ENCODE measurements at places on chromosomes 11 and 22.

- no peak for DNase-seq
Observed at GRCh38 chr11:2398664-2399355, 1.7 kb upstream of the TSSC4 start.

DNA sequence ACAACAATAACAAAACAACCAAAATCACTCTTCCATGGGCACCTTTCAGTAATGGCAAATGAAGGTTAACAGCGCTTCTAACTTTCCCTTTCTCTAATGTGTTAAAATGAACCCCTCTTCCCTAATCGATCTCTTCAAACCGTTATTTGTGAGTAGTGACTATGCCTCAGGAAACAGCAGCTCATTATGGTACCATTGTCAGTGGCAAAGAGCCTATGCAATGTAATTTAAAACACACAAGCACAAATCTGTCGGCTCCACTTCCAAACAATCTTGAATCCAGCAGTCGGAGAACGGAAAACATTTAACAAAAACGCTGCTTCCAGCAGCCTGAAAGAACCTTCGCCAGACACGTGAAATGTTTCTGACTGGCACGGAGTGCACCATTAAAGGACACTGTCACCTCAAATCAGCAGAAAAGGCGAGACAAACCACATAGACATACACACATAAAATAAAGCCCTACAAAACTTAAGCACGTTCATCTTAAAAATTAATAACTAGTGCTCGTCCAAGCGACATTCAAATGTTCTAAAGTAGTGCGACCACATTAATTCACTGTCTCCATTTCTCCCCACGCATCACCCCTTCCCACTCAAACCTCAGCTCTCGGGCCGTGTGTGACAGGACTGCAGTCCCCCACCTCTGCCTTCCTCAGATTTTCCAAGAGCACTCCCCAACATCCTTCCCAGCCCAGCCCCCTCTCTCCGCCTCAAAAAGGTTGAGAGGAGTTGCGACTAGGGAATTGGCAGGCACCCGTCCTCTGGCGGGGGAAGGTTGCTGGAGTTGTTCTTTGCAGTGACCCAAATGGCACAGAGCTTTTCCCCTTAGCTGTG, 748 bp downstream of the RAB30 start:
- peak; percentile 46 for DNase-seq

DNA sequence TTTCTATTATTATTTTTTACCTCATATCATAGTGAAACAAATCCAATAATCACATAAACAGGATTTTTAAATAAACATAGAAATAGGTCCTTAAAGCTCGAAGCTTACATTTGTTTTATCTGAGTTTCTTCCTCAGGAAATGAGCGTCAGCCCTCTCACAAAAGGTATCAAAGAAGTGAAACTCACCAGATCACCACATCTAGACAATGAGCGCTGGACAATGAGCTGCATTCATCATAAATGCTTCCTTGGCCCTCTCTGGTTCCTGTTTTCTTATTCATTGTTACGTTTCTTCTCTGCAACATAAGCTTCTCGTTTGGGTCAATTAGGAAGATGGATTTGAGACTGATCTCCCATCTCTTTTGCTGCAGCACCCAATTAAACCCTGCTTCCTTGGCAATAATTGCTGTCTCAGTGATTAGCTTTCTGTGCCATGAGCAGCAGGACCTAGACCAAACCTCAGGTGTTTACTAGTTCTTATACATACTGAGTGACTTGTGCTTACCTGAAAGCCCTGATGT, 649.9 kb upstream of the LUZP2 start:
- no peak for DNase-seq

DNA sequence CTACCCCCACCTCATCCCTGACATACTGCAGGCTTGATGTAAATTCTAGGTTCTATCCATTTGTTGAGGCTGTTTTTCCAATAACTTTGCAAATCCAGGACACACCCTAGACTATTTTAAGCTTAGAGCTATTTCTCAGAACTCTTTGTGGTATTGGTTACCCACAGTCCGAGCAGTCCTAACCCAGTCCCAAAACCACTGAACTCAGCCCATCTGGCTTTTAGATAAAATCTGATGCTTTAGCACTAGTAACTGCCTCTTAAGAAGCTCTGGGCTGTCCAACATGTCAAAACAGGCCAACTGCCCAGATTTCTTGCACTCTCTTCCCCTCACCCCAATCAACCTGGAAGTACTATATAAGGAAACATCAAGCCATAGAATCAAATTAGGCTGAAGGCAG, 344.4 kb upstream of the CADM1 start:
- DNase-seq = no peak

GRCh38 chr11:26335903-26336302, 4.0 kb downstream of the ANO3 start:
- no peak for DNase-seq

GRCh38 chr22:41687901-41688364, 734 bp downstream of the SNU13 start:
- DNase-seq = no peak

DNA sequence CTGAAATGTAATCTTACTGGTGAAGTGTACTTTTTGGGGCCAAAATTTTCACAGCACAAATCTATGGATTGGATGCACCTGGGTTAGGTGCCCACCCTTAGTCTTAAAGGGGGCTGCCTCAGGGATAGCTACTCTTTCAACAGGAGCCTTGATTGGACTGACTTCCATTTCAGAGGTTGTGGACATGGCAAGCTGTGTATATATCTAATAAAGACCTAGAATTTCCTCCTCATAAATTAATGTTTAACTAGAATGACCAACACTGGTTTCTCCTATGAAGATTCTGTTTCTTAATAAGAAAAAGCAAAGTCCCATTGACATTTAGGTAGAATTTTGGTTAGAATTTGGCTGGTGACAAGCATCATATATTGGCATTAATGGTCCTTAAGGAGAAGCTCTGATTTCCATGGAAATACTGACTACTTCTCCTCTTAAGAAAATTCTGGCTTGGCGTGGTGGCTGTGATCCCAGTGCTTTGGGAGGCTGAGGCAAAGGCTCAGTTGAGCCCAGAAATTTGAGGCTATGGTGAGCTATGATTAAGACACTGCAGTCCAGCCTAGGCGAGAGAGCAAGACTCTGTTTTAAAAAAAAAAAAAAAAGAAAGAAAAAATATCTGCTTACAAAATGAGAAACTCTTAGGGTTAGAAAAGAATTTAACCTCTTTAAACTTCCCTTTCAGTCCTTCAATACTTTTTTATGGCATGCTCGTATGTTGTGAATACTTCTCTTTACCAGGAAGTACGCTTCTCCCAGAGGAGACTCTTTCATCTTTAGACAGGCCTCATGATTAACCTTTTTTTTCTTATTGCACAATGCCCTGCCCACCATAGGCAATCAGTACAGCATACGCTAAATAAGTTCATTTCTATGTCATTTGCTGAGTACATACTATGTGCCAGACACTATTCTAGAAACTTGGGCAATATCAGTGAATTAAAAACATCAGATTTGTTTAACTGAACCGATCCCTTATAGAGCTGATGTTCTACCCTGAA, 77.2 kb downstream of the PRR5L start:
- DNase-seq = no peak

GRCh38 chr22:38745676-38746460, 9.9 kb downstream of the SUN2 start:
- DNase-seq = peak; percentile 65

DNA sequence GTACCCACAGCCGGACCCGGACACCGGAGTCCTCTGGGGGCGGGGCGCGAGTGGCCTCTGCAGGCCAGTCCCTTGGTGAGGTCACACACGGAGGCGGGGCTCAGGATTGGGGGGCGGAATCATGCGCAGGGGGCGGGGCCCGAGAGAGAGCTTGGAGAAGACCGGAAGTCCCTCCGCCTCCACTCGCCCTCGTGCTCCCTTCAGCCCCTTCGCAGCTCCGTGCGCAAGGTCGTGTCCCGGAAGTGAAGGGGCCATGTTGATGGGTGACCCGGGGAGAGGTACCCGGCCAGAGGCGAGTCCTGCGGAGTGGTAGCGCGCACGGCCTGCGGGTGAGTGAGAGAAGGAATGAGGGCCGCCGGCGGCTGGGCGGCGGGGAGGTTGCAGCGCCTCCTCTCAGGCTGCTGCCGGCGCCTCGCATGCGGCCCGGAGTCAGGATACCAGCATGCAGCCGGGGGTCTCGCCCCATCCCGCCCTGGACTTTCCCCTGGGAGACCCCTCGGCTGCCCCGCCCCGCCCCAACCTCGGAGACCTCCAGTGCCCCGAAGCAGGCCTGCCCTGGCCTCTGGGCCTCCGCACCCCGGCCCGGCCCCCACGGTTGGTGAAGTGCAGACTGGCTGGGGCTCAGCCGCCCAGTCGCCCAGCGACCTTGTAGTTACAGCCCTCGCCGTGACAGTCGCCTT, at the start of gene MIEF1:
Gene MIEF1, plus strand, starts transcription at position 182 of the 680 bp plus-strand sequence. CDS start 9,005 bp downstream, outside the sequence.
- peak; percentile 99 for DNase-seq

GRCh38 chr11:121829159-121829643, 286.8 kb downstream of the BLID start:
- DNase-seq = no peak

DNA sequence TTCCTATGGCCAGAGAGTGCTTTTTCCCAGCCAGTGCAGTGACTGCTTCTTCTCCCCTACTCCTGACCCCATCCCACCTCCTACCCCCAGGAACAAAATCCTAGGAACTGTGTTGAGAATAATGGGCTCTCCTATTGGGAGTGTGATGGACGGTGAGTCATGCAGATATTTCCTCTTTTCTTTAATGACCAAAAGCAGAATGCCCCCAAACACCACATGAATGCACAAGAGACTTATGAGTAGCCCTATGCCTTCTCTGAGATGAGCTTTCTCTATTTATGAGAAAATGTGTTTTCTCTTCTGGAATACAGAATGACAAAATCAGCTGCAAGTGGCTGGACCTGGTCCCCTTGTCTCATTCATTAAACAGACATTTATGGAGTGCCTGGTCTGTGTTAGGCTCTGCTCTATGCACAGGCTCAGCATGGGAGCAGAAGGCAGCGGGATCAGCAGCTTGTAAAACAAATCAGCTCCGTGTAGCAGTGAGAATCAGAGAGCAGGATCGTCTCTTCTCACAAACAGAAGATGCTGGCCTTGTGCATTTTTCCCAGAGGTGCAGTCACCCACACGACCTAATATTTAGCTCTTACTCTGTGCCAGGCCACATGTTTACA, 47.5 kb upstream of the GALNT18 start:
- DNase-seq = no peak

DNA sequence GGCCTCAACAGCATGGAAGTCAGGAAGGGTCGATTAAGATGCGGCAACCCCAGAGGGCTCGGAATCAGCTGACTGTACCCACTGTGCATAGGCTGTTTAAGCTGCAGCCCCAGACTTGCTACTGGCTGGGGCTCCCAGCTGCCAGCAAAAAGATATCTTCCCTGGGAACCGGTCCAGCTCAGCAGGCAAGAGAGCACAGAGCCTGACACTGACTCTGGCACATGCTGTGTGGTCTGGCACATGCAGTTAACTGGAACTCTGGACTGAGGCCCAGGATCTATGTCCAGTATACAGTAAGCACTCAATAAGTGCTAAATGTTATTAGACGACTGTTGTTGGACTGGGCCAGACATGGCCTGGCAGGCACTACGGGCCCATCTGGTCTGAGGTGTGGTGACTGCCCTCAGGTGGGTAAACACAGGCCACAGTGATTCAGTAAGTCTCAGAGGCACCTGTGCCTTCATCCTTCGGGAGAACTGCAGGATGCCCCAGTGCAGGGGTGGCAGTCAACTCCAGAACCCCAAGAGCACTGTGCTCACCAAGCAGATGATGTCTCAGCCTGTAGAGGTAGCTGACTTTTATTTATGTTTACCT, 87.6 kb downstream of the LARGE1 start:
- DNase-seq = no peak

DNA sequence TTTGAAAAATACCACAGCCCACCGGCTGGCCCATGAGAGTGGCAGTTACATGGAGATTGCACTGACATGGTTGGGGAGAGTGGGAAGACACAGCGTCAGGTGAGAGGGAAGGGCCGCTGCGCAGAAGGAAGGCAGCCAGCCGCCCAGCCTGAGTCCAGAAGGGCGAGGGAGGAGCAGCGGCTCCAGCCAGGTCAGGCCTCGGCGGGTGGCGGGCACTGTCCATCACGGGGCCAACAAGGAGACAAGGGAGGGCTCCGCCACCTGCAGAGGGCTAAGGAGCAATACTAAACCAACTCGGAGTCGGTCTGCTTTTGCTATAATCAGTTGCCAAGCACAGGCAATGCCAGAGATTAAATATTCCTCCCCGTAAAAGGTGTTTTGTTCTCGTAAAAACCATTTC, 384.5 kb downstream of the TBC1D22A start:
- DNase-seq = no peak

DNA sequence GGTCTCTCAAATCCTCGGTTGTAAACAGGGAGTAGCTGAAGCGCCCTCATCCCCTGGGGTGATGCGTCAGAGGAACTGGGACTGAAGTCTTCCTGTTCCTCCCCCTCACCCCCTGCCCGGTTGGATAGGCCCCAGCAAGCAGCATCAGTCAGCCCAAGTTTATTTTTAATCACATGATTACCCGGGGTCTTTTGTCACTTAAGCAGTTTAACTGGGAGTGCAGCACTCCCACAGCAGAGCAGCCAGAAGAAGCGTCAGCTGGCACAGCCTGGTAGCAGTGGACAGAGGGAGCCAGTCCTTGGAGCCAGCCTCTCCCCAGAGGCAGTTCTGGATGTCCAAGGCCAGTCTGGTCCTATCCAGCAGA, 342.1 kb downstream of the CTTN start:
- DNase-seq = no peak
